Nucleus accumbens (tissue), 56 donors: ENCODE measurements at places on chromosomes 5 and 9.
A peak's percentile ranks its signal among the peaks of the same experiment; 100 is the strongest.

- no peak for DNase-seq
These were observed 11.4 kb downstream of the VDAC1 start for GRCh38 chr5:133993185-133993936.

DNA sequence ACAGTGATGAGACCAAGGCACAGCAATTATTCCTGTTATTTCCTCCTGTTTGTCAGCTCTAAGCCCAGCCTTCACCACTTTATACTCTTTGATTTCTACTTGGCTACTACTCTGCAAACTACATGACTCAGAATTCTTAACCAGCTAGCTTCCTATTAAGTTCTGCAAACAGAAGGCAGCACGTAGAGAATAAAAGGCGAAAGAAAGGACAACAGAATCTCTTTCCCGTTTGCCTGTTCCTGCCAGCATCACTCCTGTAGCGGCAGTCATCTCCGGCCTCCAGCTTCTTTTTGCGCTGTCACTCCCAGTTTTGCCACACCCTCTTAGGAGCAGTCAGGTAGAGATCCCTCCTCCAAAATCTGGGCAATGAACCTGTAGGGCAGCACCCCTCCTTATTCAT, 29.9 kb downstream of the DPYSL3 start:
- no peak for DNase-seq

GRCh38 chr9:114176624-114177291, 21.4 kb downstream of the COL27A1 start:
- no peak for DNase-seq

DNA sequence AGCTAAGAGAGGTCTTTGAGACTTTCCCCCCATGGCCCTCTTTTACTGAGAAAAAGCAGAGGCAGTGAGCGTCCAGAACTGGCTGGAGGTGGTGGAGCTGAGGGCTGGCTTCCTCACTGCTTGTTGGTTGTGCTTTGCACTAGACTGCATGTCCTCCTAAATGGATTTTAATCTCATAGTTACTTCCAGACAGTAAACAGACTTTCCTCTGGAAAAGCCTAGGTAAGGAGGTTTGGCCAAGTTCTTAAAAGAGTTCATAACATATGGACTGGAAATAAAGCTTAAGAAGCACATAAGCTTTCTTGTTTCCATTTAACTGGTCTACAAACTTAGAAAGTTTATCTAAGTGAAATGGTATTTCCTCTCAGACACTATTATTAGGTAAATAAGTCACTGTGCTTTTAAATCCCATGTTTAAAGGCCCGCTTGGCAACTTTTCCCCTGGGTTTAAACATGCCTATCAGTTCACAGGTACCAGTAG, 2.0 kb downstream of the ASPN start:
- DNase-seq: no peak

DNA sequence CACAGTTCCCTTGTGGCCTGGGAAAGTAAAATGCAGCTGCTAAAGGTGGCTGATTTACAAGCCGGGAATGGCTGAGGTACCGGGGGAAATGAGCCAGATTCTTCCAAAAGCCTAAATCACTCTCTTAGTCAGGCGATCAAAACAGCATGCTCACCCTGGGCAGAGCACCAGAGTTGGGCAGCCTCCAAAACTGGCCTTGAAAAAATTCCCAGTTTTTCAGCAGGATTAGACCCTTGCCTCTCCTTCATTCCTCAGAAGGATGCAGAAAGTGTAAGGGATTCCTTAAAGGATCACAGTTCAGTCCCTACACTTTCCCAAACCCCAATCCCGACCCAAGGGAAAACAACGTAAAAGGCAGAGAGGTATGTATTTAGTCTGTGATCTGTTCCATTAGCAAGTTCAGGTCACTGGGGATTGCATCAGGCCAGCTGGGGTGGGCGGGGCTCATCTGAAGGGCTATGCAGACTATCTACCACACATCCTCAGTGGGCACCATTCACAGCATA, 16.9 kb downstream of the TMEM174 start:
- DNase-seq: no peak

DNA sequence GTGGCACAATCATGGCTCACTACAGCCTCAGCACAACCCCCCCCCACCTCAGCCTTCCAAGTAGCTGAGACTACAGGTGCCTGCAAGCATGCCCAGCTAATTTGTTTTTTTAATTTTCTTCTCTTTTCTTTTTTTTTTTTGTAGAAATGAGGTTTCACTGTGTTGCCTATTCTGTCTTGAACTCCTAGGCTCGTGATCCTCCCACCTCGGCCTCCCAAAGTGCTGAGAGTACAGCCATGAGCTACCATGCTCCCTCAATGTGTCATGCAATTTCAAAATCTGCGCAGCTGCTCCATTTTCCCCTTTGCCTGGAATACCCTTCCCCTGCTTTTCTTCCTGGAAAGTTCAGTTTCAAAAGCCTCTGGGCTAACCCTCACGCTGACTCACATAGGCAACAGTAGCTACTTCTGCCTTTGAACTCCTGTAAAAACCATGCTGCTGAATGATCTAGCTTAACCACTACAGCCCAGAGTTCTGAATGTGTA, 71.0 kb upstream of the IL7R start:
- DNase-seq: no peak

- no peak for DNase-seq
These were observed 58.0 kb downstream of the HRH2 start for GRCh38 chr5:175715627-175716522.

- peak; percentile 81 for DNase-seq
These were observed 125.4 kb downstream of the ATPSCKMT start for GRCh38 chr5:10124287-10124686.

GRCh38 chr9:79213417-79214125, 358.2 kb upstream of the TLE4 start:
- no peak for DNase-seq

- DNase-seq: no peak
These were observed 7.0 kb downstream of the NSMF start for GRCh38 chr9:137452006-137452760.

DNA sequence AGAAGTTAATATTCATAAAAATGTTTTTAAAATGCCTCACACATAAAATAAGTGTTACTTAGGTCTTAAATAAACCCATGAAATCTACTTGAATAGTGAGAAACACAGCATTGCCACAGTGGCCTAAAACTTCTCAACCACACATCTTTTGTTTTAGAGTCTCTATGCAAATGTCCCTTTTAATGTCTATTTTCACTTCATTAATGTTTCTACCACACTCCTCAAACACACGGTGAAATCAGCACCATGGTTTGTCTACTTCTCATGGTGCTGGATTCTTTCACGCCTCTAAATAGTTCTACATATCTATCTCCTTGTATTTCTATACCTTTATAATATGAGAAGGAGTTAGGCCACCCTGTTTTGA, 111.2 kb downstream of the EDIL3 start:
- no peak for DNase-seq

DNA sequence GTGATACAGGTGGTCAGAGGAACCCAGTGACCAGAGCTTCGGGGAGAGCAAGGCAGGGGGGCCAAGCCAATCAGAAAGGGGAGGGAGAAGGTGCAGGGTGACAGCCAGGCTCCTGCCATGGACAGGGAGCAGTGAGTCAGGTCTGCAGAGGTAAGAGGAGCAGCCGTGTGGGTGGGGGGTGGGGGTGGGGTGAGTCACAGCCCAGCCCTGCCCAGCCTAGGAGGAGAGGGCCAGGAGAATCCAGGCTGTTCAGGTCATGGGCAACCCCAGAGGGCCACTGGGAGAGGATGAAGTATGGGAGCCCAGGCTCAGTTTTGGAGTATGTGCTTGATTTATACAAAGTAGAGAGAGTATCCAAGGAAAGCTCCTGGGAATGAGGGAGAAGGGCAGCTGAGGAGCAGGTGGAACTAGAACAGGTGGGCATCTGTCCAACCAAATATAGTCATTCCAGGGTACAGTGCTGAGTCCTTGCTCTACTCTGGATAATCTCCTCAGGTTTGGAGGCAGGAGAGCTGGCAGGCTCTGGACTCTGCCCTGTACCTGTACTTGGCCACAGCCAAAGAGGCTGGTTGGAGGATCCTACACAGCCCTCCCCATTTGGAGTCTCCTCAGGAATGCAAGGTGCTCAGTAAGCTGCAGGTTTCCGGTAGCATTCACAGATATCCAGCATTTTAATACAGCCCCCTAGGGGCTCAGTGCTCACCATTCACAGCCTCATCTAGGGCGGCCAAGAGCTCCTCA, 1.6 kb downstream of the HBEGF start:
- DNase-seq: peak; percentile 22

DNA sequence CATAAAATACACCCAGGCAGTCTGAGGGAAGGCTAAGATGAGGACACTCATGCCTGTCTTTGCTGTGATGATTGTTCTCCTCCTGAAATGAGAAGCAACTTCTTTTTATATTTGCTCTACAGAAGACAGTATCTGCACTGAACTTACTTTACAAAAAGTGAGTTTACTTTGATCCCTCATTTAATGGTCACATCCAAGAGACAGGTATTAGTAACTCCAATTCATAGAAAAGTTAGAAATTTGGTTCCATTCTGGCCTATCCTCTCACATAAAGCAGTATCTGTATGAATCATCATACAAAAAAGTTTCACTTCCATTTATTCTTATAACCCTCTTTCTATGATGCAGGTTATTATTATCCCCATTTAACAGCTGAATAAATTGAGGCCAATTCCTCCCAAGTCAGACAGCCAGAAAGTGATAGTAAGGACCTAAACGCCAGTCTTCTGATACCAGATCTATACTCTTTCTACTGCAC, 15.2 kb downstream of the TSTD2 start:
- no peak for DNase-seq

GRCh38 chr5:160464466-160464797, 42.8 kb downstream of the PTTG1 start:
- DNase-seq: no peak

DNA sequence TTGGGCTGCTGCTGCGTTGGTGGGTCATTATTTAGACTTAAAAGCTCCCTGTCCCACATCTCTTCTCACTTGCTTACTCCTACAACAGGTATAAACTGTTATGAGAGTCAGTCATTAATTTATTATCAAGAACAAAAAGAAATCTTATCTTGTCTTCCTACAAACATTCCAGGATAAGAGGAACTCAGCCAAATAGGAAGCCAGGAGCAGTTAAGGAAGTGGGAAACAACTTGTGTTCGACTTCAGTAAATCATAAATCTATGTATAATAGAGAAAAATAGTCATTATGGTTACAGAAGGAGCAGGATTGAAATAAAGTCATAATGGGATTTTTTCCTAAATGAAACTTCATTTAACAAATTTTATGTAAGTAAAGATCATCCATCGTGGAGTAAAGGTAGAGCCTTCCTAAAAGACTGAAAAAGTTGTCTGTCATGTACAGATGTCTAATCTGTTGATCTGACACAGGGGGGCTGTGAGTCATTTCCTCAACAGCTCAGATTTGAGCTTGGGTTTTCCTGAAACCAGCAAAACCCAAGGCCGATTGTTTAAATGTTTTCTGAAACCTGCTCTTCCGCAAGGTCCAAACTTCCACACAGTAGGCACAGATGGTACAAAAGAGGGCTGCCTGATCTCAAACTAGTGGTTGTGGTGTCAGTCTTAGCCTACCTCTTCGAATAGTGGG, 25.3 kb upstream of the LRRTM2 start:
- no peak for DNase-seq

DNA sequence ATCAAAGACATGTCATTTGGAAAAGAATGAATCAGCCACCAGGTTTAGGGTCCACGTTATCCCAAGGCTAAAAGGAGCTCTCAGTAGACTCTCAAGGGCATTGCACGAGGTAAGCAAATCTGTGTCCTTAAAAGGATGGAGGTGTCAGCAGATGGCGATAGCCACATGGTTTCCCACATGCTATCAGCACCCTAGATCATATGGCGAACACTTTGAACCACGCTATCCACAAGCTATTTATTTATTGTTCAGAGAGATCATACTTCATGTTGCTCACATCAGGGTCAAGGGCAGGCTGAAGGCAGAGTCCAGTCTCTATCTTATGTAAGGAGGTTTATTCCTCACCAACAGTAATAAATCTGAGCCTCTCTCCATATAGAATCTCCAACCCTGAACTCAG, 43.7 kb downstream of the CDH6 start:
- no peak for DNase-seq

DNA sequence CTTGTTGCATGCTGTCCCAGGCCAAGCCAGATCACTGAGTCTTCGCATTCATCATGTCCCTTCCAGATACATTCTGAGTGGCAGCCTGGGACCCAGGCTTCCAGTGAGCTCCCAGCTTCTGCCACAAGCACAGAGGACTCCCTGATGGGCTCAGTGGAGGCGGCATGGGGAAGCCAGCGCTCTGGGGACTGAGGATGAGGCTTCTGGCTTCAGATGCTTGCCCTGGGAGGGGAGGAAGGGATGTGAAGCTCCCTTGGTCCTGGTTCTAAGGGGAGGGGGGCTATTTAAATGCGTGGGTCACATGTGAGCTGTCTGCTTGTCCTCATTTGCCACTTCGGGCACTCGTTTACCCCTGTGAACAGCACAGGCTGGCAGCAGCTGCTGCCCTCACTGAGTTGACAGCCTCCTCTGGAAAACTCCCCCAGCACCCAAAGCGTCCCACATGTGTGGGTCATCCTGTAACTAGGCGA, 174.0 kb downstream of the NR3C1 start:
- no peak for DNase-seq
